ENCODE measurements at places on chromosomes 7 and 10.

GRCh38 chr7:73869011-73869798, 8.2 kb downstream of the TMEM270 start:
- DNase-seq = no peak

DNA sequence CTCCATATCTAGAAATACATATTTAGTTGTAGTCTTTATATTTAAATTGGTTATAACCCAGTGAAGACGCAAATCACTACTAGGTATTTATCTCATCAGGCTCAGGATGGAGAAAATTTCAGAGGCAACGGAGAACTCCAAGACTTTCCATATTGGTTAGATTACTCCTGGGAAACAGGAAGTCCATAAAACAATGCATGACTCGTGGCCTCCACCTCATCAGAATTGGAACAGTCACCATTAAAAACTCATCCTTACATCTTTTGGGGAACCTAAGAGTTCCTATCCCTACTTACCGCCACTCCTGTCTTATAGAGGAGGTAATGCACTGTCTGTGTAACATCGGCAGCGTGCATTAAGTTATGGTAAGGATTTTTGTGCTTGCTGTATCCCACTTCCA, 177.6 kb downstream of the PPP1R17 start:
- no peak for DNase-seq

GRCh38 chr10:47406870-47407691, 23.0 kb upstream of the ZNF488 start:
- DNase-seq = no peak

DNA sequence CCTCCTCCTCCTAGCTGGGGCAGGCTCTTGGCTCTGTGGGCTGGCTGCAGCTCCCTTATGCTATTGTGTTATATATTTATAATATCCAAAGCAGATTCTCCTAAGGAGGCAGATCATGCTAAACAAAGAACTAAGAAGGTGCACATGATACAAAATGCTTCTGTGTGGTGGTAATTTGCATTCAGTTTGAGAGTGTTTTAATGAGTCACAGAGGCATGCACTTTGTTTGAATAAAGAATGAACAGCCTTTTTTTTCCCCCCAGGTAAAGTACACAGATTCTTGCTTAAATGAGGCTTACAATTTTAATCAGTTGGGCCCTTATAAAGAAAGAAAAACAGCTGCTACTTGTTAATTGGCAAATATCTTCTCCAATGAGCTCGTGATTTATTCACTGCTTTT, 95.0 kb downstream of the FANK1 start:
- DNase-seq = no peak

DNA sequence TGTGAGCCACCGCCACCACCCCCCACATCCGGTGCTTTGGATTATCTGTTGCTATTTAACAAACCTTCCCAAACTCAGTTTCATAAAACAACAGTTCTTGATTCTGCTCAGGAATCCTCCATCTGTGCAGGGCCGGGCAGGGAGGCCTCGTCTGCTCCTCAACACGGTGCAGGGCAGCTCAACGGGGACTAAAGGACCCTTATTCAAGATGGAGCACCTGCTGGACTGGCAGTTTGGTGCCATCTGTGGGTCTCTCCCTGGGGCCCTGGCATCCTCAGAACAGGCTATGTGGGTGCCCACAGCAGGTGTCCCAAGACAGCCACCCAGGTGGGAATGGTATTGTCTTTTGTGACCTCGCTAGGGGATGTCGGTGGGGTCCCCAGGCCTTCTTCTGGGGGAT, 31.0 kb upstream of the ELFN1 start:
- no peak for DNase-seq

DNA sequence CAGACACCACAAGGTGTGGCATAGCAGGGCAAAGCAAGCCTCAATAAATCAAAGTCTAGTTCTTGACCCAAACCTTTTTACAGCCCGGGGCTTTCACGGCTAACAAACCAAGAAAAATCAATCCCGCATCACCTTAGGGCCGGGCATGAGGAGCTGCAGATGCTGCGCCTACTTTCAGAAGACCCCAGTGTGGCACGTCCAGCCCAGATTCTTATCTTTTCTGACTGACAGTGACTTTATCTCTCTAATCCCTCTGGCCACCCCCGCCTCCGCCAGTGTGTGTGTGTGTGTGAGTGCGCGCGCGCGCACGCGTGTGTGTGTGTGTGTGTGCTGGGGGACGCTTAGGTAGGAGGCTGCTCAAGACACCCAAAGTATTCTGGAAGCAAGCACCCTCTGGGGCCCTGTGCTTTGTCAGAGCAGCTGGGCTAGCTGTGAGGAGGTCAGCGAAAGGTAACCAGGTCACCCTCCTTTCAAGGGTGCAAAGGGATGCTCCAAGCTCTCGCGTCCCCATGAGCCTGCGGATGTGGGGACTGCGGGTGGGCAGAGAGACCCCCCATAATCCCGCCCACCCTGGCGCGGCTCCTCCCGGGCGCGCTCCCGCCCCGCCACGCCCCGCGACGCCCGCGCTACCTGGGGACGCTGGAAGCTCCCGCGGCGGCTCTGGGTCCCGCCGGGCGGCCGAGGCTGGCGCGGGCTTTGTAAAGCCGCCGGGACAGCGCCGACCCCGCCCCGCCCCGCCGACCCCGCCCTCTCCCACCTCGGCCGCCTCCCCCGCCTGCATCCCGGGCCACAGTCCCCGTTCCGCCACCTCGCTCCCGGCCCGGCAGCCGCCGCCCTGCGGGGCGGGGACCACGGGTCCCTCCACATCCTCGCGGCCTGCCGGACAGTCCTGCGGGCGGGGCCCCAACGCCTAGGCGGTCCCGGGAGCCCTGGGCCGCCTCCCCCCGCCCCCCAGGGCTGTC, 57.1 kb upstream of the RHOBTB1 start:
- no peak for DNase-seq

GRCh38 chr10:55160655-55161283, 359.7 kb upstream of the PCDH15 start:
- DNase-seq = no peak

- no peak for DNase-seq
Observed at GRCh38 chr7:80482950-80483349, 28.9 kb downstream of the GNAT3 start.

- DNase-seq = no peak
Observed at GRCh38 chr7:100686201-100686821, 7.7 kb downstream of the GIGYF1 start.

DNA sequence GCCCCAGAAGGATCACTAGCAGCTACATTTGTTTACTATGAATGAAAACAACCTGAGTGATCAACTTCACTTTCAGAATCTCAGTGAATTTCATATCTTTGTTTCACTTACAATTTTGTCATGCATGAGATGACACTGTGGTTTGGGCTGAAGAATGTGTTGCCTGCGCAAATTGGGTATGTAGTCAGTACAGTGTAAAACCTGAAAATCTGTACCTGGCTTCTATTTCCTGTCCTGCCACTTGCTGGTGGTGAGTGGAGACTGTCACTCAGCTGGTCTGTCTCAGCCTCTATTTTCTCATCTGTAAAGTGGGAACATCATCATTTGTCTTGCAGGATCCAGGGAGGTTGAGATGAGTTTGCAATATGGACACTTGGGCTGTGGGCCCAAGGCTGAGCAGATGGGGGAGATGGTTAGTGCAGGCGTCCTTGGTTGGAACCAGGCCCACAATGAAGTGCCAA, 118.0 kb downstream of the WDFY4 start:
- no peak for DNase-seq

DNA sequence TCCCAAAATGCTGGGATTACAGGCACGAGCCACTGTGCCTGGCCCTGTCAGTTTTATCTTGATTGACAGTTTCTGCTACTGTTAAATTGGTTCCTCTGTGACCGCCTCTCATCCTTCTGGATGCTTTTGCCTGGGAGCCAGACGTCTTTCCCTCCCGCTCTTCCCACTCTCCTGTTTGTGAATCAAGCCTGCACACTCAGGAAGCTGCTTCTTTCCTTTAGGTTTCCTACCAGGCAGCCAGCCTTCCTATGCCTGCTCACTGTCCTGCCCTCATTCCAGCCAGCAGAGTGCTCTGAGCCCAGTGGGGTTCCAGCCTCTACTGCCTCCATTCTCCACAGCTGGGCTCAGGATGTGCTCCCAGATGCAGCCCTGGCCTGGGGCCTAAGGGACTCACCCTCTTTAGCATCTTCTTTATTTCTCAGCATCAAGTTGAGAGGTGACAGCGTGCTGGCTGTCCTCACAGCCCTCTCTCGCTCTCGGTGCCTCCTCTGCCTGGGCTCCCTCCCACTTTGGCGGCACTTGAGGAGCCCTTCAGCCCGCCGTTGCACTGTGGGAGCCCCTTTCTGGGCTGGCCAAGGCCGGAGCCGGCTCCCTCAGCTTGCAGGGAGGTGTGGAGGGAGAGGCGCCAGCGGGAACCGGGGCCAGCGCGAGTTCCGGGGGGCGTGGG, 5.1 kb downstream of the SH2D4B start:
- no peak for DNase-seq

DNA sequence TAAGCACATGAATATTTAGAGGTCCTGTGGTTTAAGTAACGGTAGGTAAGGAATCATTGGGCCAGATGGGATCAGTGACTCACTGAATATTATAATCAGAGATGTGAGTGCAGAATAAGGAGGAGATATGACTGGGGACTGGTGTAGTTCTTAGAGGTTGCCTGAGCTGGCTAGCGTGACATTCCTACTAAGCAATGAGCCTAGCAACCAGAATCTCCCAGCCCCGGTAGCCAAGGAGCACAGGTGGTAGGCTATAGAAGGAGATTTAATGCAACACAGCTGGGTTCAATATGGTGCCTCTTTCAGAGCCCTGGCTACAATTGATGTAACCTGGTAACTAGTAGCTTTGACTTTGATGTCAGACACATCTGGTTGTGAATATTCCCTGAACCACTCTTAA, 641.6 kb downstream of the AUTS2 start:
- no peak for DNase-seq

GRCh38 chr7:45203936-45204445, 46.4 kb downstream of the RAMP3 start:
- no peak for DNase-seq

DNA sequence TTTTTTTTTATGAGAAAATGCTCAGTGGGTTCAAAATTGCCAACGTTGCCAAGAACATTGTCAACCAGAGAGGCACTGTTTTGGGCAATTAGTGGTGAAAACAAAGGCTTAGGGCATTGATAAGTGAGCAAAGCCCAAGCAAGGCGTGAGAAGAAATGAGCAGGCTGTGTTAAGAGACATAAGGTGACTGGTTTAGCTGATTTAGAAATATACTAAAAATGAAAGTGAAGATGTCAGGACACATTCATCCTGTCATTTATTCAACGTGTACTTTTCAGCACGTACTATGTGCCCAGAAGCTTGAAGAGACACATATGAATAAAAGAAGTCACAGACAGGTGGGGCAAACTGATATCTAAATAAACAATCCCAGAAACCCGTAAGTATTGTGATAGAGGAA, 31.8 kb downstream of the AOAH start:
- DNase-seq = no peak

GRCh38 chr7:24905996-24906770, 73.8 kb downstream of the OSBPL3 start:
- DNase-seq = no peak

Data from SIG-M5 (cell line).